ENCODE measurements at places on chromosomes 6 and 20. TPM values are rescaled to one million over a fixed set of nuclear protein-coding genes. Genes with fewer than 3 reads are reported as not detected.

GRCh38 chr6:37442416-37443215 is 9.6 kb downstream of the CMTR1 start:
- DNase-seq, result no peak

DNA sequence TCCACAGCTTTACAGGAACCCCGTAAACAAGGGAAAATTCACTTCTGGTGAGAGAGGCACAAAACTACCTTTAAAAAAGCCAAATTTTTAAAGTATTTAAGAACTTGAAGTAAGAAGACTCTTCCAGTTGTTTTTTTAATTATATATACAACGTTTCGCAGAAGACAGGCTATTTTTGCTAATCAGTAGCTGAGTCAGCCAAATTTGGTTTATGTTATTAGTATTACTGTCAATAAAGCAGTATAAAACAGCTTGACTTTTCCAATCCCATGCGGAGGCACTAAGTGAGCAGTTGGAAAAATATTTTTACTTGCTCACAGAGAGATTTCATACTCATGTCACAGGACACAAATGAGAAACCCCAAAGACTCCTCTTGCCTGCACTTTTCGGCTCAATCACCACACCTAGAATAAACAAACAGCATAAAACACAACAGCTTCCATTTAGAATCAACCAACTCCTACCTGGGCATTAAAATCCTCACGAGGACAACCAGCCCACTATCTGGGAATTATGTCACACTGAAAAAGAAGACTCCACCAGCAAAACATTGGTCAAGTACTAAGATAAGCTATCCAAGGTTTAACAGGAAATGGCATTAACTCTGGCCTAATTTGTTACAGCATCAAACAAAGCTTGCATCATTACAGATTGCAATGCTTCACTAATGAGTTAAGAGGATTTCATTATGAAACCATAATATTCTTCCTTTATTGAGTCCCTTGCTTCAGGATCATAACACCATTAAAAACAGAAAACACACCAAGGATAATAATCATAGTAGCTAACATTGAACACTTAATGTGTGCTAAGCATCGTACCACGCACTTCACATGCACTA is 26.3 kb downstream of the ELOVL5 start:
- no peak for DNase-seq

- DNase-seq, result no peak
Observed at GRCh38 chr6:156310701-156311100, 466.5 kb upstream of the ARID1B start.

Gene MUCL3
- polyA plus RNA-seq, result not detected

Gene FAM162B
- 9.9 TPM for polyA plus RNA-seq

All from BJ (cell line).